ENCODE measurements at places on chromosomes 3 and 15.

GRCh38 chr15:31557899-31558298 lies 231.3 kb downstream of the KLF13 start:
- DNase-seq = no peak

GRCh38 chr3:184541886-184542562 lies 19.6 kb upstream of the EPHB3 start:
- DNase-seq = no peak

GRCh38 chr15:25989327-25989726 lies 126.2 kb upstream of the ATP10A start:
- no peak for DNase-seq

DNA sequence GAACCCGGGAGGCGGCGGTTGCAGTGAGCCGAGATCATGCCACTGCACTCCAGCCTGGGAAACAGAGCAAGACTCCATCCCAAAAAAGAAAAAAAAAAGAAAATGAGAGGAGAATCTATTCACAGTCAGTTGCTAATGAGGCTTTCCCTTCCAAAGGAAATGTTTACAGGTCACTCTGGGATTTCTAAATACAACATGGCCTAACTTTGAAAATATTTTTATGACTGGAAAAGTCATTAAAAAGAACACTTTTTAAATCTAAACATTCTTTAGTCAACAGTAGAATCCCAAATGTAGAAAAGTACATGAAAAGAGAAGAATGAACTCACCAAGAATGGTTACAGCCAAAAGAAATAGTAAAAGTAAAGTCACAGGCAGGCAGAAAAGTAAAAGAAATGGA lies 78.6 kb downstream of the PLD1 start:
- no peak for DNase-seq

- no peak for DNase-seq
Measured at GRCh38 chr15:79644091-79644490, 212.0 kb downstream of the MINAR1 start.

- no peak for DNase-seq
Measured at GRCh38 chr3:128151758-128152274, 1.5 kb upstream of the EEFSEC start.

GRCh38 chr15:87599616-87600015 lies 656.9 kb downstream of the NTRK3 start:
- DNase-seq = no peak

- DNase-seq = no peak
Measured at GRCh38 chr3:59052803-59053411, 3.1 kb upstream of the CFAP20DC start.

DNA sequence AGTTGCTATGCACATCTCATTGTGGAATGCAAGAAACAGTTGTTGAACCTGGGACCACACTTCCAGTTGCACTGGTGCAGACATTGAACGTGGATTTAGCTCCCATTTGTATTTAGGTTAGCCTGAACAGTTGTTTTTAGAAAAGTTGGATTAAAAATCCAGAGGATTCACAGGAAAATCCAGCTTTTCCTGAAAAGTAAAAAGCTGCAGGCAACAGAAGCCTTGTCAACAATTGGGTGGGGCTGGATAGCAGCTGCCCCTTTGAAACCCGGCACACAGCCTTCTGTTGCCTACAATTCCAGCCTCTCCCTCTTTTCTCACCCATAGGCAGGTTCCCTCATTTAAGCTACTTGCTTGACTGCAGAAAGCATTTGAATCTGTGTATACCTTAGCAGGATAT lies 165.3 kb upstream of the TBL1XR1 start:
- DNase-seq = no peak

DNA sequence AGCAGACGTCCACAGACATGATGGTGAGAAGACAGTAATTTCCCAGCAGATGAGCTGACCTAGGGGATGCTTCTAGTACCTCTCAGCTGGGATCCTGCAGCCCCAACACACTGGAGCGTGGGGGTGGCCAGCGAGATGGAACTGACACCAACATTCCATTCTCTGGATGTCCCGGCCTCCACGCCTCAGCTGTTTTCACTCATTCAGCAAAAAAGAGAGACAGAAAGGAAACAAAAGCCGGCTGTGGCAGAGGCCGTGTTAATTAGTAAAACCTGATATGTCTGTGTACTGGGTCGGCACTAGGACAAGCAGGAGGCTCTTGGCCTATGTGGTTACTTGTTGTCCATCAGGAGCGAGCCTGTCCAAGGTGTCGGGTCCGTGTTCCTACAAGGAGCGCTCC lies 82.6 kb upstream of the MYZAP start:
- DNase-seq = no peak

GRCh38 chr15:63765338-63765737 lies 68.4 kb downstream of the HERC1 start:
- DNase-seq = no peak

DNA sequence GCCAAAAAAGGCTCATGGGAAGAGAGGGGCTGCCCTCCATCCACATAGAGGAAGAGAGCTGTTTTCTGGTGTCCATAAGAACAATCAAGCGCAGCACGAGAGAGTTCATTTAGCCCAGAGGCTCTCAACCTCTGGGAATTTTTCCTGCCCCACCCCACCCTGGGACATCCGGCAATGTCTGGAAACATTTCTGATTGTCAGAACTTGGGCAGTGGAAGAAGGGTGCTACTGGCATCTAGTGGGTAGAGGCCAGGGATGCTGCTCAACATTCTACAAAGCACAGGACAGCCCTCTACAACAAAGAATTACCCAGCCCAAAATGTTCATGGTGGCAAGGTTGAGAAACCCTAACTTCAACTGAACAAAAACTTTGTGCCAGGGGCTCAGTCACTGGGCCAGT lies 92.9 kb downstream of the RAB11A start:
- no peak for DNase-seq

- DNase-seq = no peak
Measured at GRCh38 chr3:77040926-77041722, 1.2 kb downstream of the ROBO2 start.

DNA sequence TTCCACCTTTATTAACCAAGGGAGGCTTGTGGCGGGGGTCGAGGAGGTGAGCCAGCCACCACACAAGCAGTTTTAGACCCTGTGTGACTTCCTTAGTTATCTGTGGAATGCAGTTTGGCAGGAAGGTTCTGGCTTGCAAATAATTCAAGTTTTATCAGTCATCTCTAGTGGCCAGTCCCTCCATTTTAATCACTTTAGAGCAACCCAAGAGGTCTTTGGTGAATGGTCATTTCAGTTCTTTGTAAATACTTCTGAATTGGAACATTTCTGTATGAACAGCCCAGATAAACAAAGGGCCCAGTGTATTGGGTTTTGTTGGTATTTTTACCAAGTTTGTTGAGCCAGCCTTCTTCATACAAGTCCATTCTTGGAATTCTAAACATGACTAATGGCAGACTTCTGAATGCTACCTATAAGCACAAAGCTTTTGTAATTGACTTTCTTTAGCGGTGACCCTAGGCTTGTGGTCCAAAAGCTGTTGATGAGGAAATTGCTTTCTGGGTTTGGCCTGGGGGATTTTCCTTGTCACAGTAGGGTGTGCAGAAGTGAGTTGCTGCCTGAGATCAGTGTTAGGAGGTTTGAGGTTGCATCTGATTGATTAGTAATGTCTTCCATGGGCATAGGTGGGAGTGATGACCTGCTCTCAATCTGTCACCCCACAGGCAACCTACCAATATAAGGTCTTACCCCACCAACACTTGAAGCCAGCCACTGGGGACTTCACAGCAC lies 193.3 kb upstream of the TOPAZ1 start:
- DNase-seq = no peak

DNA sequence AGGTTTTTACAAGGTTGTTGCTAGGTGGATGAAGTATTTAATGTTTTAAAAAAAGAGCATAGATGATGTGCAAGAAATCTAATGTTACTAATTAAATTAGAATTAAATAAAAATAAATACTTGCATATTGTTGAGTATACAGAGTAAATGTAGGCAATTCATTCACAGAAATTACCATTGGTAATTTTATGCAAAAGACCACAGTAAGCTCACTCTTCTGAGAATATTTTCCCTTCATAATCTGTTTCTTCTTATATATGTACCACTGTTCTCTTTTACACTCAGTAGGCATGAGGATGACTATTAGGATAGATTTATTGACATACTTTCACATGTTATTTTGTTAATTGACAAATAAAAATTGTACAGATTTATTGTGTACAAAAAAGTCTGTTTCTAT lies 681.2 kb upstream of the NECTIN3 start:
- no peak for DNase-seq

- no peak for DNase-seq
Measured at GRCh38 chr3:47266709-47267489, 15.7 kb downstream of the KIF9 start.

DNA sequence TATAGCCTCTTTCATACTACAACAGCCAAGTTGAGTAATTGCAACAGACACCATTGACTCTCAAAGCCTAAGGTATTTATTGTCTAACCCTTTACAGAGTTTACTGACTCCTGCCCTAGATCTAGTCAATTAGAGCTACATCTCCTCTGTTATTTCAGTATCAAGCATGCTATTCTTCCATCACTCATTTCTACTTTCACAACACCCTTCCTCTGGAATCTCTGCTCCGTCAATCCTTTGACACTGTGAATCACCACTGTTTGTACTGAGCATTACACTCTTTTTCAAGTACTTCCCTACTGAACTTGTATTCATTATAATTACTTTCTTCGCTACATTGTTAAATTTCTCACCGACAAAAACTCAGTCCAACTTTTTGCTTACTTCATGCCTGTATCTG lies 121.8 kb downstream of the ZNF609 start:
- DNase-seq = no peak

GRCh38 chr3:175552929-175553328 lies 693.8 kb downstream of the NAALADL2 start:
- no peak for DNase-seq

GRCh38 chr3:129001101-129001805 lies at the start of gene EFCC1:
TSS of gene EFCC1 (plus strand) at chr3:129001304. CDS start at chr3:129001629, 325 bp downstream.
- peak; percentile 20 for DNase-seq

DNA sequence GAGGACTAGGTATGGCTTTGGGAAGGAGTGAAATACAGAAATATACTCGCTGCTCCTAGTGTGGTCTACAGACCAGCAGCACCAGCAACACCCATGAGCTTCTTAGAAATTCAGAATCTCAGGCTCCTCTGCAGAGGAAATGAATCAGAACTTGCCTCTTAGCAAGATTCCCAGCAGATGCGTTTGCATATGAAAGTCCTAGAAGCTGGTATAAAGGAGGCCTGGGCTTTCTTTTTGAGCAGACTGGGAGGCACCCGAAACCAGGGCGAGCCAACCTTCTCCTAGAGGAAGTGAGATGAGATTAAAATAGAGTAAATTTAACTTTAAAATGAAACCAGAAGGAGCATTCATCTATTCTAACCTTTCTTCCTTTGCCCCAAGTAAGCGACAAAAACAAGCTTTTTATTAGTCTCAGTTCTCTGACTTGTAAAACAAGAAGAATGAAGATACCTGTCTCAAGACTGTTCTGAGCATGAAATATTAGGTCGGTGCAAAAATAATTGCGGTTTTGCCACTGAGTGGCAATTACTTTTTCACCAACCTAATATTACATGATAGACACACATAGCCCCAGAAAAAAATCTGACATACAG lies 140.0 kb downstream of the PDZRN3 start:
- no peak for DNase-seq

DNA sequence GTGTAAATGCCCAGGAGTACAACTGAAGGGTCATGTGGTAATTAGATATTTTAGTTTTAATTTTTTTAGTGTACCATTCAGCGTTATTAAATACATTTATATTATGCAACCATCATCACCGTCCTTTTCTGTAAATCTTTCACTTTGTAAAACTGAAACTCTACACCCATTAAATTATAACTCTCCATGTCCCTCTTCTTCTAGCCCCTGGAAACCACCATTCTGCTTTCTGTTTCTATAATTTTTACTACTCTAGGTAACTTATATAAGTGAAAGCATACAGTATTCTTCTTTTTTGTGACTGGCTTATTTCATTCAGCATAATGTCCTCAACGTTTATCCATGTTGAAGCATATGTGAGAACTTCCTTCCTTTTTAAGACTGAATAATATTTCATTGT lies 48.1 kb downstream of the STXBP5L start:
- DNase-seq = no peak

DNA sequence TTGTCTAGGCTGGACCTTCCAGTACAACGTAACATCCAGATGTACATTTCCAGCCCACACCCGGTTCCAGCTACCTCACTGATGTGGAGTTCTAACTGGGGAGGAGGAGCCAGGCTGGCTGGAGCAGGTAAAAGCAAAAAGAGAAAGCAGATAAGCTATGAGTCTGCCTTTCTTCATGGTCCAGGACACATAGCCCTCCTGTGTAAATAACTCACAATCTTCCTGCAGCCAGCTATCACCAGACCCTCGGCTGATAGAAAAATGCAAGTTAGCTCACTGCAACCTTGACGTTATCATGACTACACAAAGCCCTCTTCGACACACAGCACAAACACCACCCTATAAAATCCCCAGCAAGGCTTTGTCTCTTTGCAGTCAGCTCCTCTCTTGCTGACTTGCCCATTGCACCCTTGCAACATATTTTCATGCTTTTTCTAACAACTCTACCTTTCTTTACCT lies 20.5 kb upstream of the ELP6 start:
- no peak for DNase-seq

- no peak for DNase-seq
Measured at GRCh38 chr15:79872358-79873017, 24.3 kb downstream of the MTHFS start.

DNA sequence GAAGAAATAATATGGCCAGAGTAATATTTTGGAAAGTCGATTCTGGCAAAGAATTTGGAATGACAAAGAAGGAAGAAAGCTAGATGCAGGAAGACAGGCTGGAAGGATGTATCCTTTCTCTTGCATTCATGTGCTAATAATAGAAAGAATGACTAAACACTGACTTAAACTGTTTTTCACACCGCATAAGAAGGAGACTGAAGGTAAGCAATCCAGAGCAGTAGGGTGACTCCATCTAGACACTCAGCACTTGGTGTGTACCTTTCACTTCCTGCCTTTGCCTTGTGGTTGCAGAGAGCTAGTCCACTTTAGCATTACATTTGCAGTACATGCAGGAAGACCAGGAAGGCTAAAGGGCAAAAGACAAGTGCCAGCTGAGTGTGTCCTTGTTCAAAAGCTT lies 234.6 kb downstream of the RBMS3 start:
- no peak for DNase-seq

- DNase-seq = no peak
Measured at GRCh38 chr3:144626835-144627234, 655.2 kb downstream of the DIPK2A start.

- DNase-seq = no peak
Measured at GRCh38 chr3:190265796-190266195, 56.5 kb downstream of the CLDN1 start.

Measured in DMS153 (cell line).